Activated CD8-positive, alpha-beta T cell treated with anti-CD3 and anti-CD28 coated beads, Interleukin-2, amount 10 ng/mL, durations not matched to agents 7 days and 5 days (primary cell): ENCODE measurements at places on chromosomes 12 and 14.

DNA sequence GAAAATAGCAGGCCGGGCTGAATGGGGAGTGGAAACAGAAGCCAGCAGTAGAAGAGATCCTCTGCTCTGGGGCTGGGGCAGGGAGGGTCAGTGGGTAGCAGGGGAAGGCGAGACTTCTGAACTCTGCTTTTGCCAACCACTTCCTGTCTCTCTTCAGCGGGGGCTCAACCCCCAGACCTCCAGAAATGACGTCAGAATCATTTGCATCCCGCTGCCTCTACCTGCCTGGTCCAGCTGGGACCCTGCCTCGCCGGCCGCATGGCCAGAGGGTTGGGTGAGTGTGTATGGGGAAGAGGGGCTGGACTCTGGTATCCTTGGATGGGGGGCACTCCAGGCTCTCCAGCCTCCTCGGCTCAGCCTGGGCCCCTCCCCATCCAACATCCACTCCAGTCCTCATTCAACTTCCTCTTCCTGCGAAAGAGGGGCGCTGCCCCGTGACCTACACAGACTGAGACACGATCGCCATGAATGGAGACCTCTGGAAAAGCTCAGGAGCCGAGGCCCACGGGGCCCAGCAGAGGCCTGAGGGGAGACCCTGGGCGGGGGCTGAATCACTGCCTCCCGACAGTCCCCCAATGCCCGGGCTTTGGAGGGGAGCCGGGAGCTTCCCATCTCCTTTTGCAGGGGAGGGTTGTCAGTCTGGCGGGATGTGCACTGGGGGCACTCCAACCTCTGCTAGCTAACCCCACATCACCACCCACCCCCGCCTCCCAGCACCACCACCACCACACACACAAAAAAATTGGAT, 458 bp upstream of the HOXC4 start:
- DNase-seq, result peak; percentile 43

GRCh38 chr12:128382946-128383345, 116.0 kb downstream of the TMEM132C start:
- DNase-seq, result no peak

- DNase-seq, result no peak
Measured at GRCh38 chr12:29207120-29207519, 58.0 kb downstream of the FAR2 start.

- no peak for DNase-seq
Measured at GRCh38 chr12:14239935-14240872, 125.3 kb upstream of the ATF7IP start.

GRCh38 chr14:102949801-102950451, 27.5 kb downstream of the AMN start:
- no peak for DNase-seq

DNA sequence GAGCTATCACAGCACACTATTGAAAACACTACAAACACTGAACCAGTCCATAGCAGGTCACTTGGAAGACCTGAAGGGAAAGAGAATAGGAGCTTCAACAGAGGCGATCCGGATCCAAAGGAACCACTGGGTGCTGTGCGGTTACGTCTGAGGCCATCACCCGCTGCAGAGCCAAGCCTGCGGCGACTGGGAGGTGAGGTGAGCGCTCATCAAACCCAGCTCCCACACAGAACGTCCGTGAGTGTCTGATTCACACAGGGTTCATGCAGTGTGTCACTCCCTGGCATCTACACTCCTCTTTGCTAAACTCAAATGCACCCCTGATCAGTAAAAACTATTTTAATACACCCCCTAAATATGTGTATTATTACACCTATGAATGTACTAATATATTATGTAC, 64.1 kb downstream of the TMEM132D start:
- no peak for DNase-seq

DNA sequence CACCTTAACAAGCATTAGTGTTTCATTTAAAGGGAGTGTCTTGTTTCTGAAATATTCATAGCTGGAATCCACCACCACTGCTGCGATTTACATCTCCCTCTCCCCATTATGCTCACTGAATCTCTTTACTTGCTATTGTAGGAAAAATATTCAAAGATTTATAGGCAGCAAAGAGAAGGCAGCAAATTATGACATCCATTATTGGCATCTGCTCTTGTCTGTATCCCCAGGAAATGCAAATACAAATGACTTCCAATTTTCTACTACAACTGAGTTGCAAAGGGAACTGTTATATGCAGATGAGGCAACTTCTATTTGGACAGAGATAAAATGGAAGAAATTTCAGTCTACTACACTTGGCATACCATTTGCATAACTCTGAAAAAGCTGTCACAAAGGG, 88.4 kb upstream of the PRKD1 start:
- no peak for DNase-seq
